ENCODE measurements at places on chromosomes 4 and X.

GRCh38 chr4:114383067-114383466, 215.5 kb upstream of the UGT8 start:
- no peak for DNase-seq

- DNase-seq: no peak
These were observed 1839.5 kb upstream of the PCDH10 start for GRCh38 chr4:131309628-131310027.

DNA sequence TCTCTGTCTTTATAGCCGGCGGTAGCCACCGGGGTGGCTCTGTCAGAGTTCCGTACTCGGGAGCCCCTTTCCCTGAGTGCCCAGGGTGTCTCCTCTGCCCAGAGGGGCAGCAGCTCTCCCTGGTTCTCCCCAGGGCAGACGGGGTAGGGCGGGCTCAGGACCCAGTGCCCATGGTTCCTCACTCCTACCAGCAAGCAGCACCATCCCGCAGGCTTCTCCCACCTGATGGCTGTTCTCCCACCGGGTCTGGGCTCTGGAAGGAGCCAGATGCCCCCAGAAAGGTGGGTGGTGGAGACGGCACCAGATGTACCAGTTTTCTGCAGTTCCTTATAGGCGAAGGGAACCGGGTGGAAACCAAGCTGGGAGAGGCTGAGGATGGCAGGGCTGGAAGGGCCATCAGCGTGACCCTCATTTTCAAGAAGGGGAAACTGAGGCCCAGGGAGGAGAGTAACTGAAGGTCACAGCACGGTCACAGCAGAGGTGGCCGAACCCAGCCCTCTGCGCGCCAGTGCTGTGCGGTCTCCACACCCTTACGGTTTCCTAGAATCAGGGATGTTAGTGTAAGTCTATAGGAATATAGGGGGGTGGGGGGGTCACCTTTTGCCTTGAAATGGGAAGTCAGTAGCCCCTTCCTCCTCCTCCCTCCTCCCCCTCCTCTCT, 198.7 kb downstream of the AFAP1 start:
- DNase-seq: no peak

- no peak for DNase-seq
These were observed 115.6 kb downstream of the CAMK2D start for GRCh38 chr4:113645771-113646441.

DNA sequence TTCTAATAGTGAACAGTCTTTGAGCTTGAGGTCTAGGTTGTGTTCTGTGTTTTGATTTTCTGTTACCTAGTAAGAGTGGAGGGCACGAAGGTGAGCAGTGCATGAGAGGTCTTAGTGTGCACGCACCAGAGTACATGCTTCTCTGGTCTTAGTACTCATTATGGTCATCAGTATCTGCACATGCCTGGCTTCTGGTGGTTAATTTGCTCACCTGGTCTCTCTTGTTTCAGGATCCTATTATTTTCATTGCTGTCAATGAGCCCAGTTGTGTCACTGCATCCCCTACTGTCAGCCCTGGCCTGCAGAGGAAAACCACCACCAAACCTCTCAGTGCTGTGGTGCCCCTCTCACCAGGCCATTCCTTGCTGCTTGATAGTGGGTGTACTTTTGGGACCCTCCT, 54.8 kb downstream of the NSUN7 start:
- no peak for DNase-seq

- no peak for DNase-seq
These were observed 9.9 kb downstream of the PRMT9 start for GRCh38 chr4:147674073-147674472.

GRCh38 chr4:118817178-118817930, 18.6 kb downstream of the SEC24D start:
- no peak for DNase-seq

DNA sequence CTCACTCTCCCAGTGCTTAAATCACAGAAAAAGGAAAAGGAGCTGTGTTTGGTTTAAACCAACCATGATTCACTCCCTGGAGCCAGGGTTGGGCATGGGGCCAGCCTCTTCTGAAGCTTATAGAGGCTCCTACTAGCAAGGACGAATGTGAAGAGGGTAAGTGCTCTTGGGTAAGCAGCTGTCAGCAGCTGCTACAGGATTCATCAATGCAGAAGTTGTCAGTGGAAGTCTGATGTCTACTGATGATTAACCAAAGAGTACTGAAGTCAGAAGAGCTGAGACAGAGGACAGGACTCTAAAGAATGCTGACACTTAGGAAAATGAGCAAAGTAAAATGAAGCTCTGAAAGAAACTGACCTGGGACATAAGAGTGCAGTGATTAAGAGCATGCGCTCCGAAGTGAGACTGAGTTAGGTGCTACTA, 32.7 kb upstream of the JADE1 start:
- DNase-seq: no peak

- no peak for DNase-seq
These were observed 44.3 kb upstream of the ERVMER34-1 start for GRCh38 chr4:52795533-52795932.

GRCh38 chrX:108726748-108727147, 9.6 kb downstream of the IRS4 start:
- DNase-seq: no peak

- DNase-seq: no peak
These were observed 28.4 kb upstream of the NAP1L5 start for GRCh38 chr4:88725986-88726385.

- no peak for DNase-seq
These were observed 14.8 kb upstream of the PPARGC1A start for GRCh38 chr4:23904639-23905071.

DNA sequence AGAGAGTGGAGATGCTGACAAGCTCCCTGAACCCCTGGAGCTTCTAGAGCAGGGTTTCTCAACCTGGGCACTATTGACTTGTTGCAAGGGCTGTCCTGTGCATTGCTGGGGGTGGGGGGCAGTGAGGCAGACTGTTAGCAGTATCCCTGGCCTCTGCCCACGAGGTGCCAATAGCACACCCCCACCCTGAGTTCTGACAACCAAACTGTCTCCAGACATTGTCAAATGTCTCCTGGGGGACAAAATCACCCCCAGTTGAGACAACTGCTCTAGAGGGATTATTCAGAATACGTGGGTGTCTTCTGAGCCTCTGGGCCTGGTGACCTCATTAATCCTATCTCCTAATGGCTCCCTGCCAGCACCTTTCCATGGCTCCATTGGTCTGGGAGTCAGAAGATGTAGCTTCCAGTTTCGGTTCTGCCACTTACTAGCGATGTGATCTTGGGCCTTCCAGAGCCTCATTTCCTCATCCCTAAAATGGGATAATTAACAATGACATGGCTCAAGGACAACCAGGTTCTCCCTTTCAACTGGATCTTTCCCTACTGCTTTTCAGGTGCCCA, 17.6 kb upstream of the PJA1 start:
- DNase-seq: no peak

GRCh38 chr4:153409412-153409811, 56.7 kb upstream of the TMEM131L start:
- DNase-seq: no peak

GRCh38 chrX:67700602-67701001, 156.8 kb downstream of the AR start:
- DNase-seq: no peak

DNA sequence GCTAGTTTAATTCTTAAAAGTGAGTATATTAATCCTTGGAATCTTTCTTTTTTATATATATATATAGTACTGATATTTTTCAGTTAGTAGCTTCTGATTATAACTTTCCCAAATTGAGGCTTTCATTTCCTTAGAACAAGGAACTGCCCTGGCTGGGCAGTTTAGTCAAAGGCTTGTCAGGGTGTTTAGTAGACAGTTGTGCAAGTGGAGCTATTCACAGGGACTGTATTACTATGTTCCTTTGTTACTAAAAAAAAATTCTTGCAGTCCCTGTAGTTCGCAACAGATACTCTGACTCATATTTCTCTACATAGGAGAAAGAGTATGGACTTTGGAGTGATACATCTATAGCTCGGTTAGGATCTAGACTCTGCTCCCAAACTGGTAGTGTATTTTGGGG, 20.8 kb downstream of the USO1 start:
- no peak for DNase-seq

GRCh38 chr4:7388627-7389026, 46.1 kb downstream of the PSAPL1 start:
- no peak for DNase-seq

DNA sequence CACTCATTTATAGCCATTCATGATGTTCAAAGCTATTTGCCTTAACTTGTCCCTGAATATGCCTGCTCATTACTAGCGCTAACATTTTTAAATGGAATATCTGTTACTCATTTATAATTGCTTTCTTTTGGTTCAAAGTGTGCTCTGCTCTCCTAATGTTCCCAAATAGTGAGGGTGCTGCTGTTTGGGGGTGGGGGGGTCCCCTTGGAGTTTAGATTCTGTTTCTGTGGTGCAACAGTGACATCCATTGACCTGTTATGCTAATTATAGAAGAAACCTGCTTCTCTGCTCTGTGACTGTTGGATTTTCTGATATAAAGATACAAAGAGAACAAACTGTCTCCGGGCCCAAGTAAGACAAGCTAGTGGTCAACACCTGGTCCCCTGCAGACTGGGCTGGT, 222.4 kb downstream of the SHROOM3 start:
- DNase-seq: no peak

- no peak for DNase-seq
These were observed 865.0 kb downstream of the CCSER1 start for GRCh38 chr4:90992213-90992612.

DNA sequence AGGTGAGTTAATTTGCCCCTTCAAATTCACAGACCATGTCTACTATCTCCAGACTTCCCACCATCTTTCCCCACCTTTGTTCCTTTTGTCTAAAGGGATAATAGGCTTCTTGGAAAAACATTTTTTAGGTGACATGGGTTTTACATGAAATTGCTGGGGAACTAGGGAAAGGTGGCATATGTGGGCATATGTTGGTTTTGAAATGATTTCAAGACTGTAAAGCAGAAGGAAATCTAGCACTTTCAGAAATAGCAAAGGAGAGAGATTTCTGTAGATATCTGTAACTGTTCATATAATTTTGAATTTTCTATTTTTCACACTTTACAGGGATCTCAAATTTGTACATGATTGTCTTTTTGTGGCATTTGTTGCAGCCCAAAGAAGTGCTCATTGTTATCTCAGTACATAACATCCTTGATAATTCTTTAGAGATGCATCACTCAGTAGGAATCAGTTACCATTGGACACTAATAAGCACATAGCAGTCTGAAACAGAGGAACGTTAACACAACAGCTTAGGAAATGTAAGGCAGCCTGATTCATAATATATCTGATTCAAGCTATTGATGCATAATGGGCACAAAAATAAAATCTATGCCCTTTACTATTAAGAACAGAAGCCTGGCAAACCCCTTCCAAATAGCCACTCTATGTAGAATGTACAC, 659.7 kb downstream of the CENPC start:
- no peak for DNase-seq

DNA sequence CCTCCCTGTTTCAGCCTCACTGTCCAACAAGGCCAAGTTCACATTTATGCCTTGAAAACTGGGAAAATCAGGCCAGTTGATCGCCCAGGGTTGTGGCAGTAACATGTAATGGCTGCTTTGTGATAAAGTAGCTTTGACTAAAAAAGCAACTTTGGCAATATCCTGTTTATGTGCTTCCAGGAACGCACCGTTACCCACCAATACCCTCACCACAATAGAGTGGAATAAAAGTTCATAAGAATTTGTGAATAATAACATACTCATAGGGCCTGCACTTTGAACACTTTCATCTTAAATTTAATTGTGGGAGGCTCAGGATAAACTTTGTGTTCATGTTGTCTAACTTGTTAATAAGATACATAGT, 80.7 kb upstream of the MAML3 start:
- DNase-seq: no peak

DNA sequence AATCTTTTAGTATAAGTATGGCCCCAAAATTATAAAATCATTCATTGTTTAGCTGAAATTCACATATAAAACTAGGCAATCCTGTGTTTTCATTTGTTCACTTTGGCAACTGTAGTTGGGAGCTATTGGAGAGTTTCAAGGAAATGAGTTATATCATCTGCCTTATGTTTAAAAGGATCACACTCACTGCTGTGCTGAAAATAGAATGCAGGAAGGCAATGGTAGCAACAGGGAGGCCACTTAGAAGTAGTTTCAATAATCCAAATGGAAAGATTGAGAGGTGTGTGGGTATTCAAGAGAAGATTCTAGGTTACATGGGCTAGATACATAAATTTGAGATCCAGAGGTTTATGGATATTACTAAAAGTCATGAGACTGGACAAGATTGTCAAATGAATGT, 184.9 kb downstream of the PDGFC start:
- no peak for DNase-seq

DNA sequence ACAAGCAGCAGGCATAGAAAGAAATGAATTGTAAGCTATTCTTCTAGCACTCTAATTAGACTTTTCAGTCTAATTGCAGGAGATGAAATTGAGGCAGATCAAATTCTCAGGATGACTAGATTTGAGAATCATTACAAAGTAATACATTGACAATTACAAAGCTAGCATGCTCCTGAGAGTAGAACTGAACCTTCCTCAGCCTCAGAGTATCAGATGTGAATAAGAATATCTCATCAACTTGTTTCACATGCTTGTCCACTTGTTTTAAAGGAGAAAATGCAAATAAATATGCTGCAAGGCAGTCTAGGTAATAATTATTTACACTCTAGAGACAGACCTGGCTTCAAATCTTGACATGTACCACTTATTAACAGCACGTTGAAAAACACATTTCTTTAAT, 491.0 kb upstream of the MAGEB2 start:
- DNase-seq: no peak

- DNase-seq: no peak
These were observed 34.5 kb upstream of the DDIT4L start for GRCh38 chr4:100224721-100225120.

DNA sequence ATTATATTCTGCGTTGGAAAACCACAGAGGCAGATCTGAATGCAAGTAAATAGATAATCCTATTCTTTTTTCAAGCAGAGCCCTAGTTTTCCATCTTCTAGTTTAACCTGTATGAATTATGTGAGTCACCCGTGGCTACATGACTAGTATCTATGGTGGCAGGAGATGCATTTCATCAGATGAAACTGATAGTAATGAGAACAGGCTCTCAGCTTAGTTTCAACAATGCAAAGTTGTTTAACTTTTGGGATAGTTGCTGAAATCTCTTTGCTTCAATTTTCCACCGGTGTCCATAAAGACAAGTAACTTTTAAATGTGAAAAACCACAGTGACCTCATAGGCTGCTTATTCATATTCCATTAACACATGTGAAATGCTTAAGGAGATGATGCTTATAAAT, 1317.4 kb upstream of the TENM3 start:
- DNase-seq: no peak

DNA sequence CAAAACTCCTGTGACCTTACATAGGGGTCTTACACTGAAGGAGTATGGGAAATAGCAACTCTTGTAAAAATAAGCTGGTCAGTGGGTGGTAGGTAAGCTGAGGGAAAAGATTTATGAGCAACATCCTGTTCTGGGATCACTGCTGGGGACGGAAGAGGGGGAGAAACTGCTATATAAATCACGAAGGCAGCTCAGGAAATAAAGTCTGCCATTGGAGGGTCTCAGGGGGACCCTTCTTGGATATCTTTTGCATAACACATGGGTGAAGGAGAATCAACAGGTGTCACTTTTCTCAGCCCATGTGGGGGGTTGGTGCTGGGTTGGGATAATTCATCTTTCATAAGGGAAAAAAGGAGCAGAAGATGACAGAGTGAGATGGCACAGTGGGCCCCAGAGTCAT, 33.7 kb downstream of the AFF1 start:
- no peak for DNase-seq
